Activated CD4-positive, alpha-beta memory T cell treated with anti-CD3 and anti-CD28 coated beads for 36 hours (primary cell): ENCODE measurements at places on chromosomes 1 and 21. TPM values are rescaled to one million over a fixed set of nuclear protein-coding genes. Genes with fewer than 3 reads are reported as not detected.

Gene ACOT11
- total RNA-seq: 0.99 TPM

- peaks cover 40% of the 10 kb centered on the region for H3K36me3 ChIP-seq
- H3K27ac ChIP-seq: no peak overlapping the region
- DNase-seq: no peak
- H3K4me3 ChIP-seq: no peak overlapping the region
- H3K27me3 ChIP-seq: no peaks in the 10 kb centered on the region
- H3K4me1 ChIP-seq: peaks cover 51% of the 10 kb centered on the region
These were observed 16.6 kb downstream of the C21orf91 start for GRCh38 chr21:17802572-17802971.

Gene DNAJC6
- total RNA-seq: 3.2 TPM

Gene C1orf185
- total RNA-seq: not detected

- no peaks in the 10 kb centered on the region for H3K36me3 ChIP-seq
- H3K27me3 ChIP-seq: no peaks in the 10 kb centered on the region
- no peak for DNase-seq
- H3K4me1 ChIP-seq: no peaks in the 10 kb centered on the region
These were observed 78.3 kb downstream of the NCAM2 start for GRCh38 chr21:21076491-21076890.

Gene MROH7
- total RNA-seq: not detected

DNA sequence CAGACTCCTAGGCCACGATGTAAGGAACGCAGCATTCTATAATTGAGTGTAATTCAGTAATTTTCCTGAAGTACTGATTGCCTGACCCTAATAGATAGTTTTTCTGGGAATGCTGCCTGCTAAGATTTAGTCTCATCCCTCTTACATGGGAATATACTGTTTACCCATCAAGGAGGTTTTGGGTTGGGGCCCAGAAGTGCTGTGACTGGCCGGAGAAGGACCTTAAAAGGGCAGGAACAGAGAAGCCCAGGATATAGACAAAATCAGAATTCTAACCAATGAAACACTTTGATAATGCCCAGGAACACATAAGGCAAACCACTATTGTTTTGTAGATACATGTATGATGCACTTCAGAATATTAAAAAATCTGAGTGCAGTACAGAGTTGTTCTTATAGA lies 111.6 kb downstream of the RGS2 start:
- no peak overlapping the region for H3K27ac ChIP-seq
- no peak overlapping the region for H3K4me3 ChIP-seq
- DNase-seq: no peak

DNA sequence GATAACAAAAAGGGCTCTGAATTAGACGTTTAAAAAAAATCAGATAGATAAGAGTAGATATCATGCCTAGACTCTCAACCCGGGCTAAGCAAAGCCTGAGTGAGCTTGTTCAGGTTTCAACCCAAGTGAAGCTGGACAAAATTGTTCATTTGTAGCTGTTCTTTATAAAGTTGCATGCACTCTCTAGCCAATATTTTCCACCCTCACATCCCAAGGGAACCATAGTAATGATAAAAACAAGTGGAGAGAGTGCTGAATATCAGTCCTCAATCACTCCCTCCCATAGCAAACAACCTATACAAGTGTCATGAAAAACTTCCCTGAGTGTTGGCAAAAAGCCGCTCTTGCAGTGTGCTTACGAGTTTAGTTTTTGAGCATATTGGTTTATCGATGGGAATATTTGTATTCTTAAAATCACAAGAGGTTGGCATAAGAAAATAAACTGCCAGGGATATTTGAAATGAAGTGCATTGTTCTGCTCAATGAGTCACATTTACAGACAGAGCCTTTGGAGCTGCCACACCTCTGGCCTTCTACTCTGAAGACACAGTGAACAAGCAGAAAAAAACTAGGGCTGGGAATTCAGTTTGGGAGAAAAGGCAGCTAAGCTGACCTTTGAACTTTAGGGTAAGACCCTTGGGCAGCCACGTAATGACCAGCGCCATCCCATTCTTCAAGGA lies 2.2 kb upstream of the CLCA2 start:
- DNase-seq: no peak
- H3K36me3 ChIP-seq: no peaks in the 10 kb centered on the region
- peaks cover 4% of the 10 kb centered on the region for H3K4me1 ChIP-seq
- peaks cover 3% of the 10 kb centered on the region for H3K27me3 ChIP-seq
- H3K4me3 ChIP-seq: no peak overlapping the region
- no peak overlapping the region for H3K27ac ChIP-seq

Gene RAVER2
- total RNA-seq: 2.9 TPM

Gene FAM72B
- 26.6 TPM for total RNA-seq

GRCh38 chr1:95369985-95370690 lies 136.1 kb downstream of the RWDD3 start:
- no peak overlapping the region for H3K4me3 ChIP-seq
- H3K27ac ChIP-seq: no peak overlapping the region
- H3K27me3 ChIP-seq: no peaks in the 10 kb centered on the region
- DNase-seq: no peak
- no peaks in the 10 kb centered on the region for H3K4me1 ChIP-seq

DNA sequence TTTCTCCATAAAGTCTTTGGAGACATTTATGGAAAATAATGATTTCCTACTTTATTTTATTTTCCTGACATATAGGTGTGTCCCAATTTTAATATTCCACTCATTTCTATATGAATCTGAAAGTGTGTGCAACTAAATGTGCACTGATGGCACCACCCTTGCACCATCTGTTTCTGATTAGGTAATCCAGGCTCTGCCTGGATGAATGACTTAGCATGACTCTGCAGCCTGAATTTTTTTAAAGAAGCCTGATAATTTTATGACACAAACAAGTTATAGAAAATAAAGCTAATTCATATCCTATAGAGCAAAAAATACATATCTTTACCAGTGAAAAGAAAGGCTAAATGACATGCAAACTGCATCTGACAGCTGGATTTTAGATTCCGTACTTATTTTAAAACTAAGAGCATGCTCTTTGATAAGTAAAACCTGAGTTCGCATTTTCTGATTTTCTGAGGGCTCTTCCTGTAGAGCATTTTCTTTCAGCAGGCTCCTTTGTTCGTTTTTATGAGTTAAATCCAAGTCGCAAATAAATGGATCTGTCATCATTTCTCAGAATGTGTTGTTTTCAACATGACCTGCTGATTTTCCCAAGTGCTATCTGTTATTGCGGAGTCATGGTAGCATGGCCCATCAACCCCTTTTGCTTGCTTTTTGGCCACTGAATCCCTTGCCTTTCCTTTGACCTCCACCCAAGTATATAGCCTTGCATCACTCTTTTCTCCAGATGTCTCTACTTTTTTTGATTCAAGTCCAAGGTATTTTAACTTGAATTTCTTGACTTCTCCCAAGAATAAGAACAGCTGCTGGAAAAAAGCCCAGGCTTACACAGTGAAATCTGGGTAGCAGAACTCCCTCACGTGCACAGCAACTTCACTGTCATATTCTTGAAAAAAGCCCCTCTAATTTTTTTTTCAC lies 52.8 kb upstream of the LYPLAL1 start:
- H3K36me3 ChIP-seq: no peaks in the 10 kb centered on the region
- H3K4me3 ChIP-seq: no peak overlapping the region
- no peak for DNase-seq
- no peaks in the 10 kb centered on the region for H3K4me1 ChIP-seq

Gene NCAM2
- total RNA-seq: not detected

DNA sequence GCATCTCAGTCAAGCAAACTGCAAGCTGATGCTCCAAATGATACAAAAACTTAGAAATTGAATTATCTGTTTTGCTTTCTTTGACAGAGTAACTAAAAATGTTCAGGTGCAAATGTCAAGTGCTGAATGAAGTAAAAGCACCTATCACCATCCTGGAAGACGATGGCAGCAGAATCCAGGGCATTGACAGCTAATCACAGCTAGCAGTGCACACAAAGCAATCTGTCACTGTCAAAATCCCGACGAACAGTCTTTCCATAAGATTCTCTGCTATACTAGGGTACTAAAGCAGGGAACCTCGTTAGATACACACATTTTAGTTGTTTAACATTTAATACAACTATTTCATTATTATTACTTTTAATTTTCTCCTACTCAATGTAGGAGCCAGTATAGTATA lies 233.3 kb downstream of the BRINP3 start:
- no peak overlapping the region for H3K4me3 ChIP-seq
- no peak for DNase-seq
- no peak overlapping the region for H3K27ac ChIP-seq
- no peaks in the 10 kb centered on the region for H3K4me1 ChIP-seq
- no peaks in the 10 kb centered on the region for H3K36me3 ChIP-seq

- no peak overlapping the region for H3K4me3 ChIP-seq
- DNase-seq: no peak
- peaks cover 12% of the 10 kb centered on the region for H3K4me1 ChIP-seq
- no peak overlapping the region for H3K27ac ChIP-seq
These were observed 1.7 kb downstream of the NES start for GRCh38 chr1:156675210-156676113.

Gene TNFAIP8L2
- total RNA-seq: 26.7 TPM

- H3K4me1 ChIP-seq: no peaks in the 10 kb centered on the region
- H3K4me3 ChIP-seq: no peak overlapping the region
- H3K27me3 ChIP-seq: peaks cover 1% of the 10 kb centered on the region
- DNase-seq: no peak
- no peak overlapping the region for H3K27ac ChIP-seq
These were observed 41.9 kb downstream of the SPAG17 start for GRCh38 chr1:118143121-118143520.

DNA sequence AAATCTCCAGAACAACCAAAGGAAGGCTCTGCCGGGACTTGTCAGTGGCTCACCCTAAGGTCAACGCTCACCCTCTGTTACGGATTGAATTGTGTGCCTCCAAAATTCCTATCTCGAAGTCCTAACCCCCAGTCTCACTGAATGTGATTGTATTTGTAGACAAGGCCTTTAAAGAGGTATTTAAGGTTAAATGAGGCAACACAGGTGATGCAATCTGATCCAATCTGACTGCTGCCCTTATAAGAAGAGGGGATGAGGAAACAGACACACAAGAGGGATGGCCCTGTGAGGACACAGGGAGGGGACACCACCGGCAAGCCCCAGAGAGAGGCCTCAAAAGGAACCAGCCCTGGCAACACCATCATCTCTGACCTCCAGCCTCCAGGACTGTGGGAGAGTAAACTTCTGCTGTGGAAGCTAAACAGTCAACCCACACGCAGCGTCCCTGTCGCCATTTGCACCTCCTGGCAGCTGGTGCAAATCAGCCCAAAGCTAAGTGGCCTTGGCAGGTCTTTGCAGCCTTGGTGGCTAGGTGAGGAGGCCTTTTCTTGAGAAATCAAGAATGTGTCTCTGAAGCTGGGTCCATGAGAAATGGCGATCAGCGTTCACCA lies 24.2 kb downstream of the UBASH3A start:
- DNase-seq: no peak
- H3K36me3 ChIP-seq: peaks cover 64% of the 10 kb centered on the region
- no peak overlapping the region for H3K27ac ChIP-seq
- no peaks in the 10 kb centered on the region for H3K27me3 ChIP-seq
- H3K4me3 ChIP-seq: no peak overlapping the region
- peaks cover 45% of the 10 kb centered on the region for H3K4me1 ChIP-seq
